ENCODE measurements at places on chromosomes 6 and 20.

- no peak for DNase-seq
Observed at GRCh38 chr6:108800427-108800864, 47.8 kb upstream of the ARMC2 start.

GRCh38 chr20:57217802-57218201 is 48.6 kb downstream of the BMP7 start:
- no peak for DNase-seq

- DNase-seq, result no peak
Observed at GRCh38 chr6:130781557-130781956, 45.6 kb upstream of the SMLR1 start.

GRCh38 chr20:37350649-37351574 is 5.0 kb downstream of the SRC start:
- DNase-seq, result no peak

DNA sequence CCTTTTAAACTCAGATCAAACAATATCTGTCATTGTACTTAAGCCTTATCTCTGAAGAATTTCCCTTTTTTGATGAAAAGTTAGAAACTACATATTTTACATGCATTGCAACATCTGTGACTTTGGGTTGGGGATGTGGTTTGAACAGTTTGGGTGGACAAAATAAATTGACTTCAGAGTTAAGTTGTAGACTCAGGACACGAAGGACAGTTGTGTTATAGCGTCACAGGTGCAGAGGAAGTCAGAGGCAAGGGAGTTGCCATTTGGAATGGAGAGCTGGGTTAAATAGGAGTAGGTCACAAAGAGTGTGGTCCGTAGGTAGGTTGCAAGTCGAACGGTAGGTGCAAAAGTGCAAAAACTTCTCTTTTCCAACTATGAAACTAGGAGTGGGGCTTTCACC is 46.0 kb downstream of the ZFAND3 start:
- DNase-seq, result no peak

DNA sequence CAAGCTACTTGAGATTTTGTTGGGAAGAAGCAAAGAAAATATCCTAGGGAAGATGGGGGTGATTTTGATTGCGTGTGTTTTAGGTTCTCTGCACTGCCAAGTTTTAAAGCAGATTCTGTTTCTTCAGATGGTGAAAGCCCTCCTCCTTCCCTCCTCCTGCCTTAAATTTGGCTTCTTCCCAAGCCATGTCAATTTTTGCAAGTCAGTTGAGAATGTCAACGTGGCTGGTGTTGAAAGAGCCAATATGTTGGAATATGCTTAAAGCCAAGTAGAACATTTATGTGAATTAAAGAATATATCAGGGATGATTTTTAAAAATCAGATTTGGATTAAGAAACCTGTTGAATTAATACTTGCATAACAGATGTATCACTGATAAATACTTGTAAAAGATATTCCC is 270.8 kb downstream of the ARID1B start:
- no peak for DNase-seq

DNA sequence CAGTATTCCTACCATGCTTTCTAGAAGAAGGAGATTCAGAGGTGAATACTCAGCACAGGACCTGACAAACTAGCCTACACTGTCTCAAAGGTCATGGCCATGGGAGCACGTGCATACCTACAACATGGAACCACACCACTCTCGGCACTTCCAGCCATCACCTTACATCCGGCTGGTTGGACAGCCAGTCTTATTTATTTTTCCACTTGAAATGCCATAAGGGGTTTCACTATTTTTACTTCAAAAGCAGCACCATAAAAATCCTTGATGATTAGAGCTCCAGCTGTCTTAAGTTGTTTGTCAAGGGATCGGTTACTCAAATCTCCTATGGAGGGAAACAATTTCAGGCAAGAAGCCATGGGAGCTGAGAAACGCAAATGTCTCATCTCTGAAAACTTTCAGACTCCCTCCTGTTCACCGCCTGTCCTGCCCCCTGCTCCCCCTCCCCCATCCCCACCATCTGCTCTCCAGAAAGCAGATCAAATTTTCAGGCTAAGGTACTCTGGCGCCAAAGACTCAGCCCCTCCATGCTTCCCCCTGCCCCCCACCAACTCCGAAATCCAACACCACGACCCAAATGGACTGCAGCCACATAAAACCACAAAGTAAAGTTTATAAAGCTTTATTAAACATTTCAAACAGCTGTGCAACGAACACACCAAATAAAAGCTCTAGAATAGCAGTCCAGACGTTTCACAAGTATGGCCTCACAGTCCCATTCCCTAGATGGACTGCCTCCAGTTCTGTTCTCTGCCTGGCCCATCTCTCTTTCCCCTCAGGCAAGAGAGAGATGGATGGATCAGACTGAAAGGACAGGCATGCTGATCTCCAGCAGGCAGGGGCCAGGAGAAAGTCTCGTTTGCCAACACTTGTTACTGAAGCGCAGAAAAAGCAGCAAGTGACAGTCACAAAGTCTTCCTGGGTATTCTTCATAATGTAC is 4.0 kb upstream of the NNAT start:
- no peak for DNase-seq

DNA sequence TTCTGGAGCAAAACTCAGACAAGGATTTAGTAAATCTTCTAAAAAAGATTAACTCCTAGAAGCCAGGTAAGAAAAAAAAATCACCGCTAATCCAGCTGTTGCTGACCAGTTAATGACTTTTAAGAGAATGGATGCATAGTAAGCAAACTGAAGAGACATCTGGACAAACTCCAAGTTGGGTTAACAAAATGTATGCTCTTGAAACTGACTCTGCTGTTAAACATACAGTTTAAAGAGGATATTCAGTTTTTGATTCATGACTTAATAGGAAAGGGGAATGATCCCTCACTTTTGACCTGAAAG is 70.4 kb downstream of the PLAGL1 start:
- no peak for DNase-seq

- no peak for DNase-seq
Observed at GRCh38 chr6:87342829-87343228, 1.8 kb upstream of the C6orf163 start.

- DNase-seq, result no peak
Observed at GRCh38 chr6:48101290-48101689, 9.7 kb downstream of the PTCHD4 start.

DNA sequence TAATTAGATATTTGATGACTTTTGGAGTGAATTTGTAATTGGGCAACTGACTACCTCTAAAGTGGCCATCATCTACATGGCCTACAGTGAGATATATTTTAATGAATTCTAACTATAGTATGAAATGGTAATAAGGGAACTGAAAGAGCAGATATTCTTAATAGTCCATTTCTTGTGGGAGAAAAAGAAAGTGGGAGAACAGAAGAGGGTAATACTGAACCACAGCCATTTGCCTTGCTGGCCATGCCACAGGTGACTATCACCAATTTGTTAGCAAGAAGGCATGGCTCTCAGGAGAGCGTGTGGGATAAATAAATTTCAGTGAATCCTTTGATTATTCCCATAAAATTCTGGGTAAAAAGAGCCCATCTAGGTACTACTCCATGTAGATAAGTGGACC is 1074.0 kb upstream of the MAP3K7 start:
- no peak for DNase-seq

DNA sequence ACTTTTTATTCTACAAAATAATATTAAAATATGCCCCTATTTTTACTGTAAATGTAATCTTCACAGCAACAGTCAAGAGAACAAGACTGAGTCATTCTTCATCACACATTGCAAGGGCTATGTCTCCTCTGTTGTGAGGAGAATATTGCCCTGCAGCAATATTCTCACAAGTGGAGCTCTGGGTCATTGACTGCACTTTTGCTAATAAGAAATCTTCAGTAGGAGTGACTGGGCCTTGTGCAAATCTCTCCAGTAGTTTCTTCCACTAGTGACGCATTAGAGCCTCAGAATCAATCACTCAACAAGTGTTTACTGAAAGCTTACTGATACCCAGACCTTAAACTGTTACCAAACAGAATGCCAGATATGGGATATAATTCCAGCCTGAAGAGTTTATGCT is 49.1 kb downstream of the LAMA2 start:
- no peak for DNase-seq

GRCh38 chr6:1884313-1884712 is 274.6 kb downstream of the FOXC1 start:
- DNase-seq, result no peak

GRCh38 chr6:111418971-111419693 is 63.9 kb downstream of the REV3L start:
- DNase-seq, result no peak

GRCh38 chr6:133407320-133408100 is 166.4 kb downstream of the EYA4 start:
- DNase-seq, result no peak

DNA sequence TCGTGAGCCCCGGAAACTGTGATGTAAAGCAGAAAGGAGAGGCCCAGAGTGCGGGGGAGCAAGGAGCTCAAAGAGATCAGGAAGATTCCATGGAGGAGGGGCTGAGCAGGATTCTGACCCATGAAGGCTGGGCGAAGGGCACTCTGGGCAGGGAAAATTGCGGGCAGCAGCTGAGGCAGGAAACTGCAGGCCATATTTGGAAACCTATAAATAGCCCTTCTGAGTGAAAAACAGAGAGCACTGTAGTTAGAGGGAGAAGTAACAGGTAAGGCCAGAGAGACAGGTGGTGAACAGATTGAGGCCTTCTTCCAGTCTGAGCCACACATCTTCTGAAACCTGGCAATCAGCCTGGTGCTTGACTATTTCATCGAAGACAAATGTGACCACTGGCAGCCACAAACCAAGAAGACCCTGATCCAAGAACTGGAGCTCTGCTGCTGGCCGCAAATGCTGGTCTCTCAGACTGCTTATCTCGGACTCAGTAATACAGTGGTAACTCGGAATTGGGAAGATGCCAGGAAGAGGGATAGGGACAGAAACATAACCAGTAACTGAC is 14.1 kb upstream of the BEND3 start:
- DNase-seq, result no peak

GRCh38 chr6:347232-347631 is 44.3 kb upstream of the IRF4 start:
- no peak for DNase-seq

- DNase-seq, result no peak
Observed at GRCh38 chr6:125906158-125906998, 50.2 kb upstream of the HINT3 start.

DNA sequence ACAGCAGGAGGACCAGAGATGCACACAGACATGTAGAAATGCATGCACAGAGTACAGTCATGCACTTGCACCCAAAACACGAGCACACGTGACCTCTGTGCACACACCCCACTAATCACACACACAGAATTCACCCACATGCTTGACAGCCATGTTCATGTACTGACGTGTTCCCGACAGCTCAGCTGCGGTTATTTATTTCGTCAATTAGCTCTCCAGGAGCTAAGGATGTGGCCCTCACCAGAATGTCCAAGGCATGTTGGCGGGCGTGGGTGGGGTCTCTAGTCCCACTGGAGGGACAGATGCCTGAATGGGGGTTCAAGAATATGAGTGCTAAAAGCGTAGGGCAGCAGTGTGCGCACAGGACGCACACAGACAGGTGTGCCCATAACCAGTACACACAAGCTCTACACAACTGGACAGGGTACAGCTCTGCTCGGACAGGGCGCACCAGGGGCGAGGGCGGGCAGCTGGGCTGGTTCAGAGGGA is 571 bp upstream of the PRPF6 start:
- no peak for DNase-seq

DNA sequence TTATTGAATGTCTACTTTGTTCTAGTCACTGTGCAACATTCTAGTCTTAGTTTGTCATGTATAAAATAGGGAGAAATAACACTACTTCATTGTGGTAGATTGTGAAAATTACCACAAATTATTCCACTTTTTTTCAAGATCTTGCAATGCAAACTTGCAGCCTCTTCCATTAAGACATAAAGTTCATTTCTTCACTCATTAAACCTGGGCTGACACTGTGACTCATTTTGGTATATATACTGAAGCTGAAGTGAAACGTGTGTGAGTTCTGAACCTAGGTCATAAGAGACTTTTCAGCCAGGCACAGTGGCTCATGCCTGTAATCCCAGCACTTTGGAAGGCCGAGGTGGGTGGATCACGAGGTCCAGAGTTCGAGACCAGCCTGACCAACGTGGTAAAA is 329.0 kb downstream of the BCKDHB start:
- DNase-seq, result no peak

- no peak for DNase-seq
Observed at GRCh38 chr20:46213946-46214823, 94.1 kb downstream of the CDH22 start.

DNA sequence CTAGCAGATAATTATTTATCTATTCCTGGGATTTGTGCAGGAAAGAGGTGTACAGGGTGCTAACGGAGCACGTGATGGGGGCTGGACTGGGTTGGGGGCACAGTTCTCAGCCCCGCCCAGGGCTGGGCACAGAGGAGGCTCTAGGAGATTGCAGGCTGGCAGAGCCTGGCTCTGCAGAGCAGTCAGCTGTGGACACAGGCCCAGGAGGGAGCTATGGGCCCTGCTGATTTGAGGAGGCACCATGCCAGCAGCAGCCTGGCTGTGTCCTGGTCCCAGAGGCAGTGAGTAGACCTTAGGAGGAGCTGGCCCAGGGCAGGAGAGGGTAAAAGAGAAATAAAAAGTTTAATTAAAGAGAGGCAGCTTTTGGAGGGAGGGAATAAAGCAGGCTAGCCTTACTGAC is 19.3 kb downstream of the MAFB start:
- no peak for DNase-seq

GRCh38 chr6:139530561-139530960 is 156.1 kb upstream of the CITED2 start:
- DNase-seq, result no peak

GRCh38 chr6:155498370-155498769 is 42.7 kb upstream of the NOX3 start:
- no peak for DNase-seq

- DNase-seq, result no peak
Observed at GRCh38 chr6:25237579-25237978, 41.6 kb upstream of the CARMIL1 start.

- DNase-seq, result no peak
Observed at GRCh38 chr6:6892744-6893583, 214.8 kb upstream of the RREB1 start.

- peak; percentile 36 for DNase-seq
Observed at GRCh38 chr6:30707281-30707850, 9.7 kb downstream of the MDC1 start.

DNA sequence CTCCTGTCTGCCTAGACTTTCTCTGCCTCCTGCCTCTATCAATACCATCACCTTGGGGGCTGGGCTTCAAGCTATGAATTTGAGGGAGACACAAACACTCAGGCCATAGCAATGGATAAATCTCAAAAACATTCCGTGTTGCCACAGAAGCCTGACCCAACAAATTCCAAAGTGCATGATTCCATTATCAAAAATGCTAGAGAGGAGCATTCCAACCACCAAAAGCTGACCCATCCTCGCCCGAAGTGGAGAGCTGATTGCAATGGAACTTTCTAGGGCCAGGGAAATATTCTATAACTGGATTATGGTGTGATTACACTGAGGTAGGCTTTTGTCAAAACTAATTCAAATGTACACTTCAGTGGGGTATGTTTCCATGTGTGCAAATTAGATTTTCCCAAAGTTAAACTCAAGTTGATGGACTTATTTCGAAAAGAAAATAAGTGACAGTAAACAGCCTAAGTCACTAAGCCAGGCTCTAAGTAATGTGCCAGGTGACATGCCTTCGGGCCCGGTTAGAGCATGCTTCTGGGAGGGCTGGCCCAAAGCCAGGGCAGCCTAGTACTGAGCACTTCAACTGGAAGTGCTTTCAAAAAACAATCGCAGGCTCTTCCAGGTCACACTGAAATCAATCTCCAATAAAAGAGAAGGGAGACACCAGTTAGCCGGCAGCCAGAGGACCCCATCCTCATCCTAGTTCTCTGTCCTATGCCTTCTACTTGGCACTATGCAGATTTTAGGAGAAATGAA is 142.3 kb downstream of the TBXT start:
- DNase-seq, result no peak

GRCh38 chr20:46230801-46231282 is 77.5 kb downstream of the CDH22 start:
- DNase-seq, result no peak
